ENCODE measurements at places on chromosomes 1 and 21. TPM values are rescaled to one million over a fixed set of nuclear protein-coding genes. Genes with fewer than 3 reads are reported as not detected.

Gene OLFML3
- 22.5 TPM for total RNA-seq

Gene SEC16B
- 0.78 TPM for total RNA-seq

Gene EVI5
- 76.0 TPM for total RNA-seq

Gene SYTL1
- total RNA-seq, result not detected

Gene ADCY10
- 0.62 TPM for total RNA-seq

Gene LRRC71
- total RNA-seq, result 0.16 TPM

Gene FCRL3
- total RNA-seq, result not detected

Gene TRNP1
- 16.4 TPM for total RNA-seq

Gene PSRC1
- 11.4 TPM for total RNA-seq

Gene MEX3A
- total RNA-seq, result 42.4 TPM

Gene MROH7
- 1.4 TPM for total RNA-seq

Gene NR1I3
- 0.47 TPM for total RNA-seq

Gene WNT4
- 5.6 TPM for total RNA-seq

Gene SLC5A3
- 73.0 TPM for total RNA-seq

Gene OR2L5
- 0.62 TPM for total RNA-seq

Gene FCRL6
- not detected for total RNA-seq

Gene TRIM67
- total RNA-seq, result 44.9 TPM

Gene SORT1
- total RNA-seq, result 48.2 TPM

All from occipital lobe (tissue), 3 donors.